ENCODE measurements at places on chromosomes 12 and 14.
A peak's percentile ranks its signal among the peaks of the same experiment; 100 is the strongest.

- no peak for DNase-seq
These were observed at the start of gene CCDC85C for GRCh38 chr14:99603471-99604277. TSS of gene CCDC85C (minus strand) at chr14:99604207. CDS start at chr14:99603959, 248 bp downstream.

- no peak for DNase-seq
These were observed 184.7 kb upstream of the DCN start for GRCh38 chr12:91367234-91367849.

DNA sequence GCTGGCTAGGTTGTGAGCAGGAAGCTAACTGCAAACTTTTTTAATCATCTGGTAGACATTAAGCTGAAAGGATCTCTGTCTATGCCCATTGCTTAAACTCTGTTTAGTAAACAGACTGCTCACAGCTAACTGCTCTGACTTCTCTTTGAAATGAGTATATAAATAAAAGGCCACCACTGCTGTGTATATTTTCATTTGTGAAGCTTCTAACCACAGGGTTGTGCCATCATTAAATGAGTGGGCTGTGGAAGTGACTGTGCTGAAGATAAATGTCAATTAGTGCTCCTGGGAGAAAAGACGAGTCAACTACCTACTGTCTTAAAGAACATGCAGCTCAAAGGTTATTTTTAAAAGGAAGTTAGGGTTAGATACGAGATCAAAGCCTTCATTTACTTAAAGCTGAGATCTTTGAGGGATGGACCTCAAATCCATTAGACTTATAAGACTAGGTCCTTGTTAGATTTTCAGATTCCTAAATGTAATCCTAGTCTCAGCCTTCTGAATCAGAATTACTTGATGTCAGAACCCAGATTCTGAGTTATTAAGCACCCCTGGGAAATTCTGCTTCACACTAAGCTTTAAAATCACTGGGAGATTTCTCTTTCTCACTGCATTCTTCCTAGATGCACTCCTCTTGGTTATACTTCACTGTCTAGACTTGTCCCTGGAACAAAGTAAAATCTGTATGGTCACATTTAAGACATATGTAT is 213.1 kb upstream of the FLRT2 start:
- no peak for DNase-seq

DNA sequence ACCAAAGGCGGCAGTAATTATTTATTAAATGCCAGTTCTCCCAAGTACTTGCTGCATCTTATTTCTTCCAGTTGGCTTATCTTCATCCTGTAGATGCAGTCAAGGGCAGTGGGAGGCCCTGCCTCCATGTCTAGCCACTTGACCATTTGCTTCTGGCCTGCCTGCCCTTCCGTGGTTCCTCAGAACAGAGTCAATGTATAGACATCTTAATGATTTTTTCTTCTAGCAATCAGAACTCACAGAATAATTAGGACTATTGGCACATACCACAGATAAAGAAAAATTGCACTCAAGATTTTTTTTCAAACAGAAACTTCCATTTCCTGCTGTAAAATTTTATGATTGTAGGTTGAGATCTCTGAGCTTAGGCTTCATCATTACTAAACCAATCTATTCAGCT is 20.9 kb downstream of the NR1H4 start:
- no peak for DNase-seq

- no peak for DNase-seq
These were observed 209.7 kb downstream of the ATXN7L3B start for GRCh38 chr12:74747305-74747704.

DNA sequence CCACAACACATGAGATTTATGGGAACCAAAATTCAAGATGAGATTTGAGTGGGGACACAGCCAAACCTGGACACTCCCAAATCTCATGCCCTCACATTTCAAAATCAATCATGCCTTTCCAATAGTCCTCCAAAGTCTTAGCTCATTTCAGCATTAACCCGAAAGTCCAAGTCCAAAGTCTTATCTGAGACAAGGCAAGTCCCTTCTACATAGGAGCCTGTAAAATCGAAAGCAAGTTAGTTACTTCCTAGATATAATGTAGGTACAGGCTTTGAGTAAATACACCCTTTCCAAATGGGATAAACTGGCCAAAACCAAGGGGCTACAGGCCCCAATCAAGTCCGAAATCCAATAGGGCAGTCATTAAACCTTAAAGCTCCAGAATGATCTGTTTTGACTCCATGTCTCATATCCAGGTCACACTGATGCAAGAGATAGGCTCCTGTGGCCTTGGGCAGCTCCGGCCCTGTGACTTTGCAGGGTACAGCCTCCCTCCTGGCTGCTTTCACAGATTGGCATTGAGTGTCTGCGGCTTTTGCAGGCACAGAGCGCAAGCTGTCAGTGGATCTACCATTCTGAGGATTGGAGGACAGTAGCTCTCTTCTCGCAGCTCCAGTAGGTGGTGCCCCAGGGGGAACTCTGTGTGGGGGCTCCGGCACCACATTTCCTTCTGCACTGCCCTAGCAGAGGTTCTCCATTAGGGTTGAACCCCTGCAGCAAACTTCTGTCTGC is 60.1 kb downstream of the LRIG3 start:
- DNase-seq, result no peak

GRCh38 chr12:132600048-132601032 is 10.0 kb downstream of the LRCOL1 start:
- no peak for DNase-seq

DNA sequence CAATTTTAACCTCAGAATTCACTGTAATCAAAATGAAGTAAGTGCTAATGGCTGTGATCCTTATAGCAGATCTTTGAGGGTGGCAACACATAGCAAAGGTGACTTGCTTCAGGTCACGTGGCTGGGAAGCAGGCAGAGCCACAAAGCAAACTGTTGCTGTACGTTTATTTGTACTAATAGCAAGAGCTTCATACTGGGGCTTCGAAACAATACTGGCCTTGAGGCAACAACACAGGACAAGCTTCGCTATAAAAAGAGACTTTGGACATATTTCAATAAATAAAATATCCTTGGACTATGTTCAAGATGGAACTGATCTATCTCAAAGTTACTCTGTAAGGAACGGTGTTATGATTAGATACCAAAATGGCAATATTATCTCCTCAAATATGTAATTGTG is 44.6 kb downstream of the MSRB3 start:
- DNase-seq, result no peak

DNA sequence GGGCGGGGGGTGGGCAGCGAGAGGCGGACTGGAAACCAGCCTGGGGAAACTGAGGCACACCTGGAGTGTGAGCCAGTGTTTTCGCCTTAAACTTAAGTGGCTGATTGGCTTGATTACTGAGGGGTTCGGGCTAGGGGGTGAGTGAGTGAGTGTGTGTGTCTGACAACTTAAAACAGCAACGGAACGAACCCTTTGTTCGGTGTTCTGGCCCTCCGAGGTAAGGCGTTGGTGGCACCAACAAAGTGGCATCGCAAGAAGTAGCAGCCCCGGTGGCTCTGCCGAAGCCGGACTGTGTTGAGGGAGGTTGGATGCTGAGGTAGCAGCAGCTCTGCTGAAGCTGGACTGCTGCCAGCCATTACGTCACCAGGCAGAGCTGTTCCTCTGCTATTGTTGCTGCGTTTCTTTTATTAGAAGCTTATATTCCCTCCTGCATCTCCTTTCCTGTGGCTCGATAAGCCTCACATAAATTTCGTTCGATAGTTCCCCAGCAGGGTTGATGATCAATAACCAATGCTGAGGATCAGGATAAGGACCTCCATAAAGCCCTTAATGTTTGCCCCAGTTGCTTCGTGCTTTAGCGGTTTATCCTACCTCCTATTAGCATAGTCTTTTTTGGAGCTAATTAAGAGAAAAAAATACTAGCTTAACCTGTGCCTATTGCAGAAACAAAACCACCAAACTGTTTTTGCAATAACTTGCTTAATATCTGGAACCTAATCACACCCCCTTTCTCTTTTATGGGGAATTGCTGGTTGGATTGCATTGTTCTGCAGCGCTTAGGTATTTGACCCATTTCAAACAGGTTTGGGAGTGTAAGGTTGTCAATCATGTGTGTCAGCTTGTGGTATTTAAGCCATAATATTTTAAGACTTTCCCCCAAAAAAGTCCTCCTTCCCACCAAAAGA is 1.3 kb downstream of the GPR137C start:
- DNase-seq, result peak; percentile 13

DNA sequence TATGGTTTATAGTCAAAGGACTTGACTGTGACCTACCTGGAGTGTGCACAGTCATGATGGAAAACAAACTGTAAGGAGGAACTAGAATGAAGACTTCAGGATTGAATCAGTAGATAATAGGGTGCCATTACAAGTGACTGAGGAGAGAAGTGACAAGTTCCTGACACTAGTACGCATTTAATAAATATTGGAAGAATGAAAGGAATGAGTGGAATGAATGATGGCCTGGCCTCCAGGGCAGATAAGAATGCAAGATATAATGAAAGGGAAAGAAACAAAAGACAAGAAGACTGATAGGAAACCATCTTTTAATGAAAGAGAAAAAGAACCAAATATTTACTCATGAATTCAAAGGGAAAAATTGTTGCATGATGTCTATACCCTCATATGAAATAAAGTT is 44.7 kb upstream of the NEDD1 start:
- no peak for DNase-seq

DNA sequence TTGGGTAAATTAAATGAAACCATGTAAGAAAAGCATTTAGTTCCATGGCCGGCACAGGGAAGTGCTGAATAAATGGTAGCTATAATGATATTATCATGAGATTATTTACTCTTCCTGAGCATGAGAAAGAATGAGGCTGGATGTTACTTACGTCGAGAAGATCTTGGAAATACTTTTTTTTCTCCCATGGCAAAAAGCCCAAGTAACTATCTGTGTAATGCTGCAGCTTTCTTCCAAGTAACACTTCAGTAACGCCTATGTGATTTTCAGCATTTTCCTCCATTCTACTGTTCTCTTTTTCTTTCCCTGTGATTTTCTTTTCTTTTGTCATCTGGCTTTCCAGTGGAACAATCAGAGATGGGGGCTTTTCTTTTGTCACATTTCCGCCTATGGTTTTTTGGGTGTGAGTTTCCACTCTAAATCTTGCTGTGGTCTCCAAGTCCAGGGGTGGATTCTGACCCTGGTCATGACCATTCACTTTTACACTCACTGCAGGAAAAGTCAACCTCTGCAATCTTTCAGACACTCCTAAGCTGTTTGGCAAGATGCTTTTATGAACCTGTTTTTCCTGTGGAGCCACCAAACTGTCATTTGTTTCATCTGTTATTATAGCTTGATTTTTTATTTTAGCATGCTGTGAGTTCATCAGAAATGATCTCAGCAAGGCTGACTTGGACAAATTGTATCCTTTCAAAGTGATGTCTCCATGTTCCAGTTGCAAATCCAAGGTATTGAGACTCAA is 25.0 kb upstream of the SYCP3 start:
- no peak for DNase-seq

GRCh38 chr12:65296508-65297265 is 18.2 kb downstream of the MSRB3 start:
- no peak for DNase-seq

GRCh38 chr14:93789228-93790130 is 1.2 kb upstream of the PRIMA1 start:
- no peak for DNase-seq

- no peak for DNase-seq
These were observed 35.1 kb upstream of the BATF start for GRCh38 chr14:75487155-75487671.
